ENCODE measurements at places on chromosomes 1 and 21.

DNA sequence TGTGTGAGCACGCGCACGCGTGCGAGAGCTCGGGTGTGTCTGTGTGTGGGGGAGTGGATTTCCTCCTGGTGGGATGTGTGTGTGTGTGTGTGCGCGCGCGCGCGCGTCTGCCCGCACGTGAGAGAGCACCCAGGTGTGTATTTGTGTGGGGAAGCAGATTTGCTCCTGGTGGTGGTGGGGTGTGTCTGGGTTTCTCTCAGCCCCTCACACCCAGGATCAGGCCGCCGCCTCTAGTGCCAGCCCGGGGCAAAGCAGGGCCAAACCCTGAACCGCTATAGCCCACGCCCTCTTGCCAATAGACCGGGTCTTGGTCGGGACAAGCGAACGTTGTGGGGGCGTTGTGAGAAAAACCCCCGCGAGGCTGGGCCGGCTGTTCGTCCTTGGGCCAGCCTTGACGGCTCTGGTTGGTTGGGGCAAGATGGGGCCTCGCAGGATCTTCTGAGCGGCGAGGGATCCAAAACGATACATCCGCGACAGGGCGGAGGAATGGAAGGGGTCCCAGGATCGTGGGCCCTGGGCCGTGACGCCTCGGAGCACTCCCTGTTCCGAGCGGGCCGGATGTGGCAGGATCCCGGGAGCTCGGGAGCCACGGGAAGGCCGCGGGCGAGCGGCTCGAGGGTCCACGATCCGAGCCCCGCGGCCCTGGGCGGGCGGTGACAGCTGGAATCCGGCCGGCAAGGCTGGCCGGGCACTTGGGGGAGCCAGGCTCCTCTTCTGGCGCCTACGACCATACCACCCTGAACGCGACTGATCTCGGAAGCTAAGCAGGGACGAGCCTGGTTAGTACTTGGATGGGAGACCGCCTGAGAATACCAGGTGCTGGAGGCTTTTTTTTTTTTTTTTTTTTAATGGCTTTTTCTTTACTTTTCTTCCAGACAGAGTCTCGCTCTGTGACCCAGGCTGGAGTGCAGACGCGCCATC lies 68.2 kb downstream of the RNF187 start:
- DNase-seq = no peak

DNA sequence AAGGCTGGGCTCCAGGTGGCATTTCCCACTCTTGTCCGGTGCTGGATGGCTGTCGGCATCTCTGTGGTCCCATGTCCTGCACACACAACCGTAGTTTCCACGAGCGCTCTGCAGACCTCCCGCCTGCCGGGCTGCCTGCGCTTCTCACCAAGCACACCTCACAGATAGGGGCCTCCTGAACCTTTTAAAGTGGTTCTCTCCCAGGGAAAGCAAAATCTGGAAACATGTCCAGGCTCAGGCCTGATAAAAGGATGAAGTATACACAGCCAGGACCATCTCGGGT lies 46.2 kb downstream of the CAPN9 start:
- no peak for DNase-seq

DNA sequence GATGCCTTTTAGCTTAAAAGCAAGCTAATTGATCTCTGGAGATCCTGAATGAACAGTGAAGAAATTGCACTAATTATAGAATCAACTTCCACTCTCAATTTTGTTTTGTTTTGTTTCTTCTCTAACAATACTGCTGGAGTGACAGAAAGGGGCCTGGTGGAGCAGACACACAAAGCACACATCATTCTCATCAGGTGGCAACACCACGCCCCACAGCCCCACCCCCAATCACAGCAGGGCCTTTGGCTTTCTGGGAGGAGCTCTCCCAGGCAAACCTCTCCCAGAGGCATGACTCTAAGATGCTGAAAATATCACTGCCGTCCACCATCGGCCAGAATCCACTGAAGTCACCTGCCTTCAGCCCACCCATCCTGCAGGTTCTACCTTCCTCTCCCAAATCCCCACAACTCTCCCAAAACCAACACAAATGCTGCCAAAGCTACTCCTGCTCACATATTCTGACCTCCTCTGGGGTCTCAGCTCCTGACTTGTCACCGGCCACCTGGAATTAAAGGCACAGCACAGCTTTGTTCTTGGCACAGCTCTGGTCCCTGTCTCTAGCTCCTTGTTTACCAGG lies 120.7 kb downstream of the GRIK3 start:
- DNase-seq = no peak

DNA sequence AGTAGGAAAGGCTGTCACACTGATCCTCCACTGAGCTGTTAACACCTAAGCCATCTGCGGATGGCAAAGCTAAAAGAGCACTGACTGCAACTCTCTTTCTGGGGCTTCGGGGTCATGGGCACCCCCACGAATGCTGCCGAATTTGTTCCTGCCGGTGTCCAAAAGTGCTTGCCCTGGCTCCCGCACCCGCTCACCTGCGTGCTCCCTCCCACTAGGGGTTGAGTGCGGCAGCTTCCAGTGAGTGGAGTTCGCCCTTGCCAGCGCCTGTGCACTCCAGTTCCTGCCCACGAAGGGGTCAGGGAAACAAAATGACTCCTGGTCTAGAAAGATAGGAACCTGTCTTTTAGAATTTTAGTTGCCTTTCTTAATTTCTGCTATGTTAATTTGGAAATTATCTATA lies 78.7 kb downstream of the IFI44 start:
- DNase-seq = no peak

DNA sequence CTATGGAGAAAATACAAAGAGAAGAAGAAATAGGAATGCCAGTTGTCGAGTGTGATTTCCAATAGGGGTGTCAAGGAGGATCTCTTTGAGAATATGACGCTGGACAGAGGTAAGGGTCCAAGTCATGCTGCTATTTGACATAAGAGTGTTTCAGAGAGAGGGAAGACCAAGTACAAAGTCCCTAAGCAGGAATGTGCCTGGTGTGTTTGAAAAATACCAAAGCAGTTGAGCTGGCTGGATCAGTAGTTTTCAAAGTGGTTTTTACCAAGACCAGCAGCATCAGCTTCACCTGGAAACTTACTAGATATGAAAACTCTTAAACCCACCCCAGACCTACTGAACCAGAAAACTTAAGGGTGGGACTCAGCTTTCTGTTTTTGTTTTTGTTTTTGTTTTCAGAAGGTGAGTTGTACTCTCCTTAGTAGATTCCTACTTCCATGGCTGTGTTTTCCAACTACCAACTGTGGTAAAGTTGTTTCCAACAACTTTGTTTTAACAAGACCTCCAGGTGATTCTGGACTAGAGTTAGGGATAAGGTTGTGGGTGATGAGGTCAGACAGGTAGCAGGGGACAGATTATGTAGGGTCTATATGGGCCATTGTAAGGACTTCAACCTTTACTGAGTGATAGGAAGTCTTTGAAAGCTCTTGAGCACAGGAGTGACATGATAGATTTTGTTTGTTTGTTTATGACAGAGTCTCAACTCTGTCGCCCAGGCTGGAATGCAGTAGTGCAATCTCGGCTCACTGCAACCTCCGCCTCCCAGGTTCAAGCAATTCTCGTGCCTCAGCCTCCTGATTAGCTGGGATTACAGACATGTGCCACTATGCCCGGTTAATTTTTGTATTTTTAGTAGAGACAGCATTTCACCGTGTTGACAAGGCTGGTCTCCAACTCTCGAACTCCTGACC lies 7.3 kb upstream of the GJA9 start:
- no peak for DNase-seq

GRCh38 chr1:110525249-110525595 lies 6.2 kb upstream of the KCNA10 start:
- DNase-seq = no peak

GRCh38 chr1:179588425-179589024 lies 3.1 kb upstream of the TDRD5 start:
- no peak for DNase-seq

DNA sequence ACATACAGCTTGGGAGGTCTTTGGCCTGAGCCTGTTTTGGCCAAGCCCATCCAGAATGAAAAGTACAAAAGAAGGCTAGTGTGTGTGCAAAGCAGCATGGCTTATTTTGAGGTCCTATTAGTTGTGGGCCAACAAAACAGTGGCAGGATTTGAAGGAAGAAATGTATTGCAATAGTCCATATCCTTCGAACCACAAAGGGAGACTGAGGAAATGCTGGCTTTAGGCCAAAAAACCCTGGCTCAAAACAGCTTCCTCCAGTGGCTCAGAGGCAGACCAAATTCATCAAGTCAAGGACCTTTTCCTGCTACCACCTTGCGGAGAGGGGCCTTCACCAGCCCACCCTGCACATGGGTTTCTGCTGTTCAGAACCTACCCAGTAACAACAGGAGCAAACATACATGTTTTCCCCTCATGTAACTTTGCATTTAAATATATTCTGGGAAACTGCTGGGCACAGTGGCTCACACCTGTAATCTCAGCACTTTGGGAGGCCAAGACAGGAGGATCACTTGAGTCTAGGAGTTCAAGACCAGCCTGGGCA lies 43.3 kb downstream of the VPS26C start:
- DNase-seq = no peak
